ENCODE measurements at places on chromosomes 4 and X. TPM values are rescaled to one million over a fixed set of nuclear protein-coding genes. Genes with fewer than 3 reads are reported as not detected.

DNA sequence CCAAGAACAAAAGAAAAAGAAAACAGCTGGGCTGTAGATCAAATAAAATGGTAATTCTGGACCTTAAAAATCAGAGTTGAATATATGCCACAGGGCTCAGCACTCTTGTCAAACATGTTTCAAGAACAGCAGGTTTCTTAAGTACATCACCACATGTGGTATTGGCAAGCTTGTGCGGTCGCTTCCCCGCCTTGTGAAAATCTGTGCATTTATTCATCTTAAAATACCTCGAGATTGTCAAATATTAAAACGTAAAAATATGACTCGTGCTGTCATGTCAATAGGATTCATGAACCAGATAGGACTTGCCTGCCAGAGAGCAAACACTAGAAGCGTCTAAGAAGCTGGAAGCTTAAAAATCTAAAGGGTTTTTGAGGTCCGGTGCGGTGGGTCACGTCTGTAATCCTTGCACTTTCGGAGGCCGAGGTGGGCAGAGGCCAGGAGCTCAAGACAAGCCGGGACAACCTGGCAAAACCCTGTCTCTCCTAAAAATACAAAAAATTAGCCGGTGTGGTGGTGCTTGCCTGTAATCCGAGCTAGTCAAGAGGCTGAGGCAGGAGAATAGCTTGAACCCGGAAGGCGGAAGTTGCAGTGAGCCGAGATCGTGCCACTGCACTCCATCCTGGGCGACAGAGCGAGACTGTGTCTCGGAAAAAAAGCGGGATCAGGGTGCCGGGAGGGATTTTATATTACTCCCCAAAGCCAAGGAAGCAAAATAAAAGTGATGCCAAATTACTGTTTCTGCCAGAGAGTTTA is 40.2 kb upstream of the TMEM154 start:
- DNase-seq: no peak

GRCh38 chr4:52660643-52661042 is 1.5 kb upstream of the USP46 start:
- DNase-seq: no peak

- DNase-seq: no peak
These were observed 154.4 kb downstream of the EFNB1 start for GRCh38 chrX:68983004-68983857.

DNA sequence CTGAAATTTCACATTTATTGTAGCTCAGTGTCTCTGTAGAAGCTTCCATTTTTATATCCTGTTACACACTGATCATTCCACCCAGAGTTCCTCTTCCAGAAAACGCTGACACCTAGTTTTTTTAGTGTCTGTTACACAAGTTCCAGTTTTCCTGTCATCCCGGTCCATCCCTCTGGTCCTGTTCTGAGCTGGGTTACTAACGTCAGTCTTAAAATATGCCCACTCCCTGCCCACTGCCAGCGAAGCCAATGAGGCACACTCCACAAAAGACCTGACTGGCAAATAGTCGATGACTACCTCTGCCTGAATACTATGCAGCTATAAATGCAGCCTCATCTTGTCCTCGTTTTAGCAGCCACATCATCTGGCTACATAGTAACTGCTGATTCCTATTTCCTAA is 30.9 kb upstream of the DDX3X start:
- DNase-seq: no peak

DNA sequence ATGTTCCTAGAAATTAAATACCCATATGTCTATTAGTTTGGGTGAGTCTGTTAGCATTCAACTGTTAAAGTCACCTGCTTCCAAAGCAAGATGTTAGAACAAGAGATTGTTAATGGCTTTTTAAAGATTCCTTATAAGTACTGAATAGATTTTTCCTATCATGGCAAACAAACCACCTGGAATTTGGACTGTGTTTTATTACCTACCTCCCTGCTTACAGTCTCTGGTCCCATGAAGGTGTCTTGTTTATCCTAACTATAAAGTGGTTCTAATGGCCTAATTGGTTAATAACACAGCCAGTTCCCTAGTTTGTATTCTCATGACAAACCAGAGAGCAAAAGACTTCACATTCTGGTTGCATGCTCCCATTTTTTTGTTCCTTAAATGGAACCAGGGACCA is 149.5 kb downstream of the PPP1R2C start:
- no peak for DNase-seq

GRCh38 chrX:153793291-153793690 is 884 bp downstream of the IDH3G start:
- DNase-seq: no peak

DNA sequence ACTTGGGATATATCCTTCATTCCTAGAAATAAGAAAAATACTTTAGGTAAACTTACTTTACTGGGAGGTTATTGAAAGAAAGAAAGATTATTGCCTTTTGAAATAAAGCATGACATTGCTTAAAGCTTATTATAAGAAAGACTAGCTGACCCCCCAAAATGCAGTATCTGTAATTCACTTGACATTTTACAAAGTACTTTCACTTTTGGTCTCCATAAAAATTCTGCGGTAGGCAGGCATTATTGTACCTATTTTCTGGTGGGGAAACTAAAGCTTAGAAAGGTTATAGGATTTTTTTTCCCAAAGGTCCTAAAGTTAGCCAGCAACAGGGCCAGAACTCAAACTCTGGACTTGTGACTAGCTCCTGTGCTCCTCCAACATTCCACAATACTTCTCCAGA is 29.7 kb upstream of the TXK start:
- DNase-seq: no peak

- DNase-seq: peak; percentile 77
These were observed 34.6 kb downstream of the SEPTIN11 start for GRCh38 chr4:76984127-76984526.

GRCh38 chrX:11426712-11427452 is 133.7 kb downstream of the AMELX start:
- peak; percentile 72 for DNase-seq

GRCh38 chrX:50719614-50720013 is 94.4 kb downstream of the SHROOM4 start:
- DNase-seq: no peak

DNA sequence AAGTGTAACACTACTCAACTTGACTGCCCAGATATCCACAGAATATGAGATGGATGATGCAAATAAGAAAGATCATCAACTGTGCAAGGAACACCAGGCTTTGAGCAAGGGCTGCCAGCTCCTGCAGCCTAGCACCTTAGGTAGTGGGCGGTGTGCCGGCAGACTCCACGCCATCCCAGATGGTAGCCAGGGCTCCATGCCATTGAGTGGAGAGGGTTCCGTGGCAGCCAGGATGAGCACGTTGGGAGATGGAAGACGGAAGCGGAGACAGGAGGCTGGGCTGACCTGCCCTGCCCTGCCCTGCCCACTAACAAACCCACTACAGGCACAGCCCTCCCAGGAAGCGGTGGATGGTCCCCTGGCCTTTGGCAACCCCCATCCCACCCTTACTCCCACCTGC is 51.9 kb downstream of the TMPRSS11F start:
- no peak for DNase-seq

DNA sequence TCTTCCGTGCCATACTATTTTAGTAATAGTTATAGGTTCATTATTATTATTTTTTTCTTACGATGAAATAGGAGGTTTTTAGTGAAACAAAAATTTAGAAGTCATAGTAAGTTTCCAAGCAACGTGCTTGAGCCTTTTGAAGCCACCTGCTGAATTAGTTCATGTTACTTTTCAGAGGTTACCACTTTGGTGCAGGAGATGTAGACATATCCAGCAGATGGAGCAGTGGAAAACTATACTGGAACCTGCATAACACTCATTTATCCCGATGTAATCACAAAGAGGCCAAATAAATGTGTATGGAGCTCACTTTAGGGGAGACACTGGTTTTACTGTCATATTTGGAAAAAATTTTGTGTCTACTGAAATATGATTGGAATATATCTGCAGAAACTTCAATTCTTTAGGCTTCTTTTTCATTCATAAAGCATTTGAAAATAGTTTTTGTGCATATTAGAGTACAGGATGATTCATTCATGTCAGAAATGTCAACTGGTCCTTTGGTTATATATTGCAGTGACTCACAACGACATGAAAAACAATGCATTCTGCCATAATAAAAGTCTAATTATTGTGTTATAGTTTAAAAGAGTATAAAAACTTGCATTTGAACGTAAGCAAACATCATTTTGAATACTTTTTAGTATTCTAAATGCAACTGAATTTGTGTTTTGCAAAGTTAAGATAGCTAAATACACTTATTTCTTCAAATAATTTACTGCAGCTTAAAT is 2182.9 kb upstream of the TENM3 start:
- no peak for DNase-seq

DNA sequence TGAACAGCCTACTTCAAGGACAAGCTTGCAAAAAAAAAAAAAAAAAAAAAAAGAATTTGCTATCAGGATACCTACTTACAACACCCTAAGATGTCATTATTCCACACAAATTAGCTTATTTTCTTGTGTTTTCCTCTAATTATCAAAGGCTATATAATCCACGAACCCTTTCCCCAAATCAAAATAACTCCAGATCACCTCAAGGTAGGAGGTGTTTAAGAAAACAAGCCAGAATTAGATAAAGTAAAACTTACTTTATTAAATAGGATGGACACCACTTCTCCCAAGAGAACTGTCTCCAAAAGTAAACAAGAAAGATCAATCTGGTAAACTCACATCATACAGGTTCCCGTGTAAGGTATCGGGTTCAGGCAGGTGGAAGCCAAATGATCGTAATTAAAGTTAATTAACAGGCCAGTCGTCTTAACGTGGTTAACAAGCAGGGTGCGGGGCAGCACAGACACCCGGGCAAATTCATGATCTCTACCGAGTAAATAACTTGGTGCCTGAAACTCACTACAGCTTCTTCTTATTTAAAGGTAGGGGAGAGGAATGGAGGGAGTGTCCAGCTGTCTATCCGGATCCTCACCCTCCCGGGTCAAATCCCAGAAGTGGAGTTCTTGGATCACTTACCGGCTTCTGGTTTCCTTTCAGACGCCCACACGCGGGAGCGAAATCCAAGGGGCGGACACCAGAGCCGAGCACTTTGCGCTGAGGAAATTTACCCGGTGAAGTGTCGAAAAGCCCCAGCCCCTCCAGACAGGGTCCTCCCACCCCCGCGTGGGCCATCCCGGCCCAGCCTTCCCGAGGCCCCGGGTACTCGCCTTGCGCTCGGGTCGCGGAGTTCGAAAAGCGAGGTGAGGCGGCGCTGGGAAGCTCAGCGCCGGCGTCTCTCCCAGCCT is 708 bp downstream of the ARAP2 start:
- DNase-seq: peak; percentile 74

- no peak for DNase-seq
These were observed 9.2 kb upstream of the SORCS2 start for GRCh38 chr4:7183161-7183560.

The RAB39B gene
- total RNA-seq: 0.71 TPM

The MAGEA8 gene
- total RNA-seq: not detected

The CCNB3 gene
- 0.16 TPM for total RNA-seq

The PLRG1 gene
- total RNA-seq: 73.1 TPM

The DCAF12L1 gene
- not detected for total RNA-seq

The TMEM175 gene
- 30.5 TPM for total RNA-seq

The PITX2 gene
- total RNA-seq: not detected

The SULT1B1 gene
- total RNA-seq: 0.82 TPM

The GPR119 gene
- total RNA-seq: not detected
